Retina (tissue), 1 donor: ENCODE measurements at places on chromosomes 12 and 14.
A peak's percentile ranks its signal among the peaks of the same experiment; 100 is the strongest.

GRCh38 chr12:102673606-102674005 is 193.2 kb upstream of the IGF1 start:
- DNase-seq = no peak

DNA sequence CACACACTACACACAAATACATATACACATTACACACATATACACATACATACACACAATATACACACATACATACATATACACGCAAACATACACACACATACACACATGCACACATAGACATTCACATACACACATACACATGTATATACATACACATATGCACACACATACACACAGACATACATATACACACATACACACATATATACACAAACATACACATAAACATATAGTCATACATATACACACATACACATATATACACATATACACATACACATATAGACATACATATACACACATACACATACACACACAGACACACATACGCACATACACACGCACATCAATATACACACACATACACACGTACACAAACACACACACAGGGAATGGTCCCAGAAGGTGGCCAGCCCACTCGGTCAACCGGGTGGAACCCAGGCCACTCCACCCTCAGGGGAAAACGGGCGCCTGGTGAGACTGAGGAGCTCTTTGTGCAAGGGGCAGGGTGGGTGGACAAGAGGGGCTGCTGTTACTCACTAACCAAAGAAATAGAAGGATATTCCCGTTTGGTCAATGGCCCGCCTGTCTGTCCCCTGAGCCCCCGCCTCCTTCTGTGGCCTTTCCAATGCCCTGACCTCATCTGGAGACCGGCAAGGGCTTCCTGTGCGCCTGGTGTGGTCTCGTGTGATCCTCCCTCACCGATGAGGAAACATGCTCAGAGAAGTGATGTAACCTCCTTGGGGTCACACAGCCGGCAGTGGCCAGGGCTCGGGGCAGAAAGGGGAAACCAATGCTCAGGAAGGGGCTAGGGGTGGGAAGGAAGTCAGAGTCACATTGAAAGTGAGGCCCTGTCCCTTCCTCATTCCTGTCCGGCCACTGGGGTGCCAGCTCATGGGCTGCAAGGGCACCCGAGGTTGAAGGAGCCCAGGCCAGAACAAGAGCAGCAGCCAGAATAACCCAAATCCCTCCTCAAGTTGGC is 5.3 kb downstream of the TRPV4 start:
- DNase-seq = no peak

DNA sequence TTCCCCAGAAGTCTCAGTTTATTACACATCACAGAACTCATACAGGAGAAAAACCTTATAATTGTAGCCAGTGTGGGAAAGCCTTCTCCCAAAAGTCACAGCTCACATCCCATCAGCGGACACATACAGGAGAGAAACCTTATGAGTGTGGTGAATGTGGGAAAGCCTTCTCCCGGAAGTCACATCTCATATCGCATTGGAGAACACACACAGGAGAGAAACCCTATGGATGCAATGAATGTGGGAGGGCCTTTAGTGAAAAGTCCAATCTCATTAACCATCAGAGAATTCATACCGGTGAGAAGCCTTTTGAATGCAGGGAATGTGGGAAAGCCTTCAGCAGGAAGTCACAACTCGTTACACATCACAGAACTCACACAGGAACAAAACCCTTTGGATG is 20.1 kb downstream of the ZNF84 start:
- no peak for DNase-seq

DNA sequence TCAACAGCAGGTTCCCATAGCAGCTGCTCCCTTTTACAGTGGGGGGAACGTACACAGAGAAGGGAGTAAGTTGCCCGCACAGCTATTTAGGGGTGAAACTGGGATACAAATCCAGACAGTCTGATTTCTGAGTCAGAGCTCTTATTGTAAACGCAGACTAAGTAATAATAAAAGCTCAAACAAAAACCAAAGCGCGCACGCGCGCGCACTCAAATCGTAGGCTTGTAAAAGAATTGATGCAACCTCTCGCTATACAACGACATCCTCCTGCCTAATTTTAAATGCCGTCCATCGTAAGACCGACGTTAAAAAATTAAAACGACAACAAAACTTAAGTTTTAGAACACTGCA is 747 bp upstream of the DACT1 start:
- no peak for DNase-seq

GRCh38 chr12:23561364-23562345 is 387.8 kb downstream of the SOX5 start:
- peak; percentile 72 for DNase-seq
